ENCODE measurements at places on chromosomes 6 and 20.

DNA sequence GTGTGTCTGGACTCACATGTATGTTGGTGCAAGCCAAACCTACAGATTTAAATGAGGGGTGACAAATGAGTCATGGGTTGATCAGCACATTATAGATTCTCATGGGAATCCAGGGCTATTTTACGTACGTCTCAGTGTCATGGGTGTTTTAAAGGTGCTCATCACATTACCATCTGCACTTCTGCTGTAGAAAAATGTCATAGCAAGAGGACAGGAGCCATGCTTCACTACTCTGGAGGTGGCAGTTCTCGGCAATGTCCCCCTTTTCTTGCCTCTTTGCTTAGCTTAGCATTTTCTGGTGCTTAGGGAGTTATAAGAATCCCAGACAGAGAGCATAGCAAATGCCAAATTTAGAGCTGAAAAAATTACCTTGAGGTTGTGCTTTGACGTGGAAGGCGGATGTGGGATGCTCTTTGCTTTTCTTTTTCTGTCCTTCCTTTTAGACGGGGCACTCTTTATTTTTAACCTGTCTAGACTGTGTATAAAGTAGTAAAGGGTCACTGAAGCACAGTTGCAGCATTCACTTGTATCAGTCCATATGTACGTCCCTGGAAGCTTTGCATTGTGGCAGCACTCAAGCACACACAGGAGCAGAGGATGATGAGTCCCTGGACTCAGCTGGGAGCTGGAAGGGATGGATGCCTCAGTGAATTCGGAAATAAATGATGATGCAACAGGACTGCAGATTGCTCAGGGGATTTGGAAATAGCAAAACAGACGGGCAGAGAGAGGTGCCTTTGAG, 139.7 kb downstream of the SYNDIG1 start:
- DNase-seq, result no peak

DNA sequence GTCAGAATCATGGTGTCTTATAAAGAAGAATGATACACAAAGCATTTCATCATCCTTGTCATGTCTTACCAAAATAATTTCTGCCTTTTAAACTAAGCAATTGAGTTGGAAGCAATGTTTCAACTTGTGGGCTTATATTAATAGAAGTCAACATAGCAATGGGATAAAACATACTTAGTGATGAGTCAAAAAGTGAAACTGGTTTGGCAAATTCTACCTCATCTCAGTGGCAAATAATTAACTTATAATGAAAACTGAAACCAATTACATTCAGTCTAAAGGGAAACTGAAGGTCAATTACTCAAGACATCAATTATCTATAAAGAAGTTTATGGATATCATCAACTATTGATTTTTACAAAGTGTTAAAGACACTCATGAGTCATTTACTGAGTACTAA, 463.8 kb downstream of the BMP2 start:
- DNase-seq, result no peak

DNA sequence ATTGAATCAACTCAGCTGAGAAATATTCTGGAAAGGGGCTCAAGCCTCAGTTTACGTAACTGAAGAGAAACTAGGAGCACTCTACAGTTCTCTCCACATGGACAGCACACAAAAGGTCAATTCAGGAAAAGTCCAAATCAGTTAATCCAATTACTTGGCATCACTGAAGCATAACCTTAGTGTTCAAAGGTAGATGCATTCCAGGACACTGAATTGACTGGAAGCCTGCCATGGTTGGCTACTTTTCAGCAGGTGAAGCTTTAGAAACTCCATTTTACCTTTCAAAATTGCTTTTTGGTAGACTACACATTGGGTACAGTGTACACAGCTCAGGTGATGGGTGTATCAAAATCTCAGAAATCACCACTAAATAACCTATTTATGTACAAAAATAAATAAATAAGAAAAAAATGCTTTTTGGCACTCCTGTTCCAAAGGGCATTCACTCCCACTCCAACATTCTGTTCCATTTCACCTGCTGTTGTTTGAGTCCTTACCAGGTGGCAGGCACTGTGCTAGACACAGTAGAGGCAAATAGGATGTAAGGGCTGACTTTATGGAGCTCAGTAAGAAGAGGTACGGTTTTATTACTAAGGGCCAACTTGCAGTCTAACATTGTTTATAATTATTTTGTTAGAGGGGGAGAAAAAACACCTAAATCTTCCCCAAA, 153.4 kb downstream of the FAXC start:
- DNase-seq, result no peak

DNA sequence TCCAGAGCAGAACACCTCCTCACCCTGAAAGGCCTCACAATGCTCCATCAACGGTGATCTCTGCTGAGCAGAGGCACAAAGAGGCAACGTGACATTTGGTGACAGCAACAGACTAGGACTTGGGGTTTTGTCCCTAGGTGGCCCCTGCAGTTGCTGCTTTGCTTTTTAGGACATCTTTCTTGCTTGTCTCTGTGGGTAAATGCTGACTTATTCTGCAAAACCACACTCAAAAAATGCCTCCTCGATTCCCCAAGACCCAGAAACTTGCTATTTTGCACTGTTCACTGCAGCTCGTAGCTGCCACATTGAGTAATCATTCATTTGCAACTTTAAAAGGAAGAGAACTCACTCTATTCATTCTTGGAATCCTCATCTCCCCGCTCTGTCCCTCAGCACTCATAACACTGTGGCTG, 209.9 kb downstream of the LY86 start:
- DNase-seq, result no peak

GRCh38 chr20:20353576-20353975, 14.3 kb upstream of the INSM1 start:
- no peak for DNase-seq

DNA sequence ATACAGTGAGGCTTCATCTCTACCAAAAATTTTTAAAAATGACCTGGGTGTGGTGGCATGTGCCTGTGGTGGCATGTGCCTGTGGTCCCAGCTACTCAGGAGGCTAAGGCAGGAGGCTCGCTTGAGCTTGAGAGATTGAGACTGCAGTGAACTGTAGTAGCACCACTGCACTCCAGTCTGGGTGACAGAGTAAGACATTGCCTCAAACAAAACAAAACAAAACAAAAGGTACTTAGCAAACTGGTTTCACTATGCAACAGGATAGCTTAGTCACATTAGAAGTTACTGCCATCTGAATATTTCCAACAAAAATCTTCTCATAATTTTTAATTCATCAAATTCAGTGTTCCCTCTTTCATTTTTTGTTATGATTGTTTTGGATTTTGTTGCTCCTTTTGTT, 137.9 kb downstream of the QRSL1 start:
- DNase-seq, result no peak

DNA sequence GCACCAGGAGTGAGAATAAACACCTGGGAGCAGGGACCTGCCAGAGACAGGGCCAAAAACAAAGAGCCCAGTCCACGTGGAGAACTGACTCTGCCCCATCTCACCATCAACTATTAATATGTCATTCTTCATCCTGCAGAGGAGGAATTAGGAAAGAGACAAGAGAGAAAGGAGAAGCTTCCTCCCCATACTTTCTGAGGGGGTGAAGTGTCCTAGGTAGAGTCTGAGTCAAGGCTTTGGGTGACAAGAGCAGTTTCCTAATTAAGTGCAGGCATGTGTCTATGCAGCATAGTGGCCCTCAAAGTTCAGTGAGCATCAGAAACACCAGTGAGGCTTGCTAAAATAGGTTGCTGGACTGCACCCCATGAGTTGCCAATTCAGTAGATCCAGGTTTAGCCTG, 40.7 kb upstream of the BMP2 start:
- no peak for DNase-seq

DNA sequence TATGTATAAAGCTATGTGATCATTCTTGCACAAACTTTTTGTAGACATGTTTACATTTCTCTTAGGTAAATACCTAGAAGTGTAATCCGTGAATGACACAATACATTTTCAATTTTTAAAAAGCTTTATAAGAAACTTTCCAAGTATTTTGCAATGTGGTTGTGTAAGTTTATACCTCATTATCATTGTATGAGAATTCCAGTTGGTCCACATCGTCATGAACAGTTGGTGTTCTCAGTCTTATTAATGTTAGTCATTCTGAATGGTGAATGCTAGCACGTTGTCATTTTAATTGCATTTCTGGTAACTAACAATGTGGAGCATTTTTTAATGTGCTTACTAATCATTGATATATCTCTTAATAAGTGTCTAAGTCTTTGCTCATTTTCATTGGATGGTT, 116.5 kb upstream of the F13A1 start:
- no peak for DNase-seq

- peak; percentile 9 for DNase-seq
These were observed 16.2 kb downstream of the METTL24 start for GRCh38 chr6:110341663-110342596.

DNA sequence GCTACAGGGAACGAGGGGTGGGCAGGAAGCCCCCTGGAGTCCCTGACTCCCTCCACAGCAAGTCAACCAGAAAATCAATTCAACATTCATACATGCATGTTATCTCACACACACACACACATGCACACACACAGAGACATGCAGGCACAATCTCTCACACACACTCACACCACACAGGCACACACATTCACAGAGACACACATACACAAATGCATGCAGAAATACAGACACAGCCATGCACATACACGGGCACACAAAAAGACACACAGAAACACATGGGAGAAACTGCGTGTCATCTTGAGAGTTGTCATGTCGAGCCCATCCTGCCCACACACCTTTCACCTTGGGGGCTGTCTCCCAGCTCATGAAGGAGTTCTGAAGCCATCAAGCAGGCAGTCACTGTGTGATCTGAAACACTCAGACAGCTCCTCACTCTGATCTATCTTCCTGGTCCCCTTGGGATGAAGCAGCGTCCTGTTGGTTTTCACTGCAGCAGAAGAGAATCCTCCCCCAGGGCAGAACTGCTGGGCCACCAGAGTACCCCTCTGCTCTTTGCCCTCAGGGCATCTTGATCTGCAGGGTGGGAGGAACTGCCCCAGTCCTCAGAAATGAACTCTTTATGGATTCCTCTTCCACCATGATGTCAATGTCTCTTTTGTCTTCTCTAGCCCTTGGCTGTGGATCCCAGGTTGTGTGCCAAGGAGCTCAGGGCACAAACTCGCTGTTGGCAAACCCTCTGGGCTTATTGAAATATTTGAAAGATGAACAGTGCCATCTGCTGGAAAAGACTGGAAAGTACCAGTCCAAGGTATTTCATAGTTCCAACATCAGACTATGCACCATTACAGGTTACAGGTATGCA, 8.8 kb downstream of the RAET1L start:
- DNase-seq, result peak; percentile 64

GRCh38 chr20:32511358-32512046, 73.6 kb downstream of the NOL4L start:
- DNase-seq, result no peak

- no peak for DNase-seq
These were observed 324.7 kb upstream of the RUNX2 start for GRCh38 chr6:45003387-45003786.

- DNase-seq, result no peak
These were observed 161.3 kb downstream of the THBS2 start for GRCh38 chr6:169092375-169092774.

- DNase-seq, result no peak
These were observed 11.8 kb upstream of the IBTK start for GRCh38 chr6:82259389-82259788.

GRCh38 chr6:109187399-109188114, 92.2 kb downstream of the CEP57L1 start:
- peak; percentile 41 for DNase-seq

- no peak for DNase-seq
These were observed 512.7 kb upstream of the JAG1 start for GRCh38 chr20:11186301-11187008.

DNA sequence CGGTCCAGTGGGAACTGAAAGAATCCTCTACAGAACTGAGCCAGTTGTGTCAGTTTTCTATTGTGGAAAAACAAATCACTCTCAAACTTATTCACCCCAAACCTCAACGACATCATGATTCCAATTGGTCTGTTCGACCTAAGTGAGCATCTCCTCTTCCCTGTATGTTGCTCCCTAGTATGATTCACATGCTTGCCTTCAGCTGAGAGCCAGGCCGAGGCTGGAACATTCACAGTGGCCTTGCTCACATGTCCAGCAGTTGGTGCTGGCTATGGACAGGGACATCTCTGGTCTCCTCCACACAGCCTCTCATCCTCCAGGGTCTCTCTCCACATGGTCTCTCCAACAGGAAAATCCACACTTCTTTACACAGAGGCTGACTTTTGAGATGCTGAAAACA, 28.3 kb upstream of the TMEM181 start:
- DNase-seq, result no peak

- no peak for DNase-seq
These were observed 47.5 kb downstream of the SIRPA start for GRCh38 chr20:1942486-1943274.

DNA sequence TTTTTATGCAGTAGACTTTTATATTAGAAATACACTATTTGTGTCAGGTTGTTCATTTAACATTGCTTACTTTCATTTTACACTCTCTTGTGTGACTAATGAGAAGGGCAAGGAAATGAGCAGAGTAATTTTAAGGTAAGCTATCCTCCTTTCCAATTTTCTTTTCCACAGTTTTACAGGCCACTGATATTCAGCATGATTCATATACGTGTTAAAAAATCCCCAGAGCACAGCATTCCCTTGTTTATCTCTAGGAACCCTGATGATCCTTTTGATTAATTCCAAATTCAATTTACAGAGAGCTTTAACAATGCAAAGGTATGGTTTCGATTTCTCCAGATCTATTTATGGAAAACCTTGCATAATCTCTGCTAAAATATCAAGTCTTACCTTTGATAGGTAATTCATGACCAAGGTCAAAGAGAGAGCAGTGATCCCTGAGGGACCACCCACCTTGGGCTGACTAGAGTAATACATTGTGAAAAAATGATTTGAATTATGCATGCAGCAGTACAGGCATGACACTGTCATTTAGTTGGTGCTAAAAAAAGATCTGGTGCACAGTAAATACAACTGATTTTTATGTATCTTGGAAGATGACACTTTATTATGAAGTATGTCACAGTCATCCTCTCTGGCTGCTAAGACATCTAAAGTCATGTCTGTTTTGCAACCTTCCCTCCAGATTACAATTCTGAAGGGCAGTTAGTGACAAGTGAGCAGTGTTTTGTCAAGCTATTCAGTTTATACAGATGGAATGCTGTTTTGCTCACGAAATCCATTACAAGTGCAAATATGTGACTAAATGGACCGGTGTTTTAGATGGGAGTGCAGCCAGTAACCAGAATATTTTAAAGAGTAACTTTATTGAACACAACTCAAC, 736.6 kb downstream of the EPHA7 start:
- no peak for DNase-seq

- DNase-seq, result peak; percentile 45
These were observed 51.9 kb upstream of the SLC22A16 start for GRCh38 chr6:110528101-110528929.

- no peak for DNase-seq
These were observed 7.1 kb upstream of the MYT1 start for GRCh38 chr20:64156886-64157875.

GRCh38 chr6:362924-363249, 28.7 kb upstream of the IRF4 start:
- no peak for DNase-seq
